ENCODE measurements at places on chromosomes 7 and 10. TPM values are rescaled to one million over a fixed set of nuclear protein-coding genes. Genes with fewer than 3 reads are reported as not detected.

DNA sequence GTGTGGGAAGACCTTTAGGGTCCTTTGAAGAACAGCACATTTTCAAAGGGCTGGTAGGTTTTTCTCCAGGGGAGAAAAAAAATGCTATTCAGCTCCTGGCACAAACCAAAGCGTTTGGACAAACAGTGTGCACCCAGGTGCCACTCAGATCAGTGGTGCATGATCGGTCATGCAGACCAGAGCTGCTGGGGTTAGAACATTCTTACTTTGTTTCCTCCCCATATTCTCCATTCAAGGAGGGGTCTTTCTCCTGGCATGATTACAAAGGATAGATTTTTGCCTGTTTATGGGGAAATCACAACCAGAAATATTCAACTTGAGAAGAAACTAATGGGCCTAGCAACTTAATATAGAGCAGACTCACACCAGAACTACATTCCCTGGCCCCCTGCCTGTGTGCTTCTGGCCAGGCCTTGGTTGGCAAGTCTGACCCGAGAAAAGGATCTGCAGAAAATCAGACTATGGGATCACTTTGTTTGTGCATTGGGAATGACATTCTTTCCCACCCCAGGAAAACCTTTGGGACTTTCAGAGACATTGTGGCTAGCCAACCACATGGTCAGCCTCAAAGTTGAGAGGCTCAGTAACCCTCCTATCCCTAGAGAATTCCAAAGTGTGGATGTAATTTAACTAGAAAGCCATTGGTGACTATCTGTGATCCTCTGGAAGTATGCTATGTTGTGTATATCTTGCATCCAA is 82.3 kb upstream of the FGL2 start:
- DNase-seq = no peak

GRCh38 chr10:129744134-129745111 is 219.7 kb downstream of the EBF3 start:
- DNase-seq = no peak

- DNase-seq = no peak
Measured at GRCh38 chr10:90969947-90970673, 49.2 kb upstream of the ANKRD1 start.

GRCh38 chr10:124293616-124294449 is 124.9 kb downstream of the OAT start:
- DNase-seq = no peak

GRCh38 chr7:100673942-100674410 is 436 bp downstream of the GNB2 start:
- no peak for DNase-seq

The ADAM12 gene
- 0.84 TPM for total RNA-seq

The GPR37 gene
- not detected for total RNA-seq

The EGR2 gene
- total RNA-seq = 9.4 TPM

The PIK3CG gene
- 62.0 TPM for total RNA-seq

The PRPF18 gene
- total RNA-seq = 26.1 TPM

The ANKRD30A gene
- total RNA-seq = not detected

All from activated B cell treated with CpG ODN at 0.5 μM for 24 hours (primary cell).